Fibroblast of upper back skin (primary cell): ENCODE measurements at places on chromosomes 6 and 20.

DNA sequence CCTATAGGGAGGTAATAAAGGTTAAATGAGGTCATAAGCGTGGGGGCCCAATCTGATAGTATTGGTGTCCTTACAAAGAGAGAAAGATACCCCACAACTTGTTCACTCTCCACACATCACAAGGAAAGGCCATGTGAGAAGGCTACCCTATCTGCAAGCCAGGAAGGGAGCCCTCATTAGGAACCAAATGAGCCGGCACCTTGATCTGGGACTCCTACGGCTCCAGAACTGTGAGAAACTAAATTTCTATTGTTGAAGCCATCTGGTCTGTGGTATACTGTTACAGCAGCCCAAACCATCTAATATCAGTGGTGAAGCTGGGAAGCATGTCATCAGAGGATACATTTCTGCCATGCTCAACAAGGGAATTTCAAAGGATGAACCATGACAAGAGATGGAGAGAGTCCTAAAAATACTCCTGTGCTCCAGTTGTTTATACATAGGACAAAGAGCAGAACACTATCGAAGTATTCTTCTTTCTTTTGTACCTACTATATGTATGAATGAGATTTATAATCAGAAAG, 10.4 kb downstream of the COX7A2 start:
- DNase-seq = no peak

GRCh38 chr6:52728394-52728793, 34.9 kb downstream of the GSTA2 start:
- no peak for DNase-seq

GRCh38 chr20:23691675-23692074, 2.8 kb upstream of the CST4 start:
- DNase-seq = no peak

DNA sequence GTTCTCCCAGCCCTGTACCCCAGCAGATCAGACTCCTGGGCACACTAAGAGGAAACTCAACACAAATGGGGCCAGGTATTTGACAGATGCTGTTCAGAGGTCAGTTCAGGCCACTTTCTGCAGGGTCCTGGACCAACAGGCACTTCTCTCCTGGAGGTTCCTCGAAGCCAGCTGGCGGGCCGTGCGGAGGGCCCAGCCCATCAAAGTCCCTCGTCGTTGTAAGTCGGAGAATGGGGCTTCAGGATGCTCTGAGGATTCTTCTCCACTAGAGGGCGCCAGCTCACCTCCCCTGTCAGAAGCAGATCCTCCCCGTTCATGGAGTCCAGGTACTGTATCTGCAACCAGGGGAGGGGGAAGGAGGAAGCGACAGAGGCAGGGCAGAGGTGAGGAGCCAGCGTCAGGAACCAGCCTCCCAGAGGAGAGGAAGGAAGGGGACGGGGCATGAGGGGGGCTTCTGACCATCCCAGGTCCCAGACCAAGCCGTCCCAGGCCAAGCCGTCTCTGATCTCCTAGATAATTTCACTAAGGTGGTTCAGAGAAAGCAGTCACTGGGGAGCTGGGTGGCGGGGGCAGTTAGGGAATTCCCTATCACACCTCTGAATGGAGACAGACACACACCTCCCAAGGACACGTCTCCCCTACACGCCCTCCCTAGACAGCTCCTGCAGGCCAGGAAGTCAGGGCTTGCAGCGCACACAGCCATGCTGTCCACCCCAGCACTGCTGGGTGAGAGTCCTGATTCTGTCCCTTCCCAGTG, 11.7 kb upstream of the FAM83C start:
- peak; percentile 90 for DNase-seq

DNA sequence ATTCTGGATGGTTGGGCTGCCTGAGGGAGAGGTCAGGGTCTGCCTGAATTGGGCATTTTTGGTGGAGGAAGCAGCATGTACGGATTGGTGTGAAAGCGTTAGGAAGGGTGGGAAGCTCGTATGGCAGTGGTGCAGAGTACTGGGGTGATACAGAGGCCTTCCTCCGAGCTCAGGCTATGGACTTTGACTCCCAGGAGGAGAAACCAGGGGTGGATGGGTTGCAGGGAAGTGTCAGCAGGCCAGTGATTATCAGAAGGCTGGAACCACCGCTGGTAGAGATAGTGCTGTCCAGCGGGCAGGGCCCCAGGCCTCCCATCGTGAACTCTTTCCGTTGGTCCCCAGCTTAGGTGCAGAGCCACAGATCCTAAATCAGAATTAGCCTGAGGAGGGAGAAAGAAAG, 5.3 kb downstream of the WFDC5 start:
- DNase-seq = no peak

DNA sequence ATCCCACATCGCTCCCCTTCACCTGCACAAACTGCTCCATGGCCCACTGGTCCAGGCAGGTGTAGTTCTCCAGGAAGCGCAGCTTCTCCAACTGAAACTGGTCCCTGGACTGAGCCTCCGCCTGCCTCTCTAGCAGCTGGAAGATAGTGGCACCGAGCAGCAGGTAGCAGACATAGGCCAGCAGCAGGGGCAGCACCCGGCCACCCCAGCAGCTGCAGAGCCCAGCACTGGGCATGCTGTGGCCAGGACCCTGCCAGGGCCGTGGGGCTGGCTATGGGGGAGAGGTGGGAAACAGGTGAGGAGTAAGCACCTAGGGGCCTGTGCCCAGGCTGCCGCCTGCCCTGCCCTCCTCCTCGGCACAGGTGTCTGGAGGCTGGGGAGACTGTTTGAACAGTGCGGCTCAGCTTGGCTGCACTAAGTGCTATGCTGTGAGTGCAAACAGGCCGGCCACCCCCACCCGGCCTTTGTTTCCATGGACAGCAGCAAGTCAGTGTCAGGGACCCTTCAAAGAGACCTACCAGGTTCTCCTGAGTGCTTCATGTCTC, at the start of gene KCNK16:
Gene KCNK16, minus strand, starts transcription at position 397 of the 545 bp plus-strand sequence. Its CDS starts 162 bp downstream, at position 235.
- no peak for DNase-seq

DNA sequence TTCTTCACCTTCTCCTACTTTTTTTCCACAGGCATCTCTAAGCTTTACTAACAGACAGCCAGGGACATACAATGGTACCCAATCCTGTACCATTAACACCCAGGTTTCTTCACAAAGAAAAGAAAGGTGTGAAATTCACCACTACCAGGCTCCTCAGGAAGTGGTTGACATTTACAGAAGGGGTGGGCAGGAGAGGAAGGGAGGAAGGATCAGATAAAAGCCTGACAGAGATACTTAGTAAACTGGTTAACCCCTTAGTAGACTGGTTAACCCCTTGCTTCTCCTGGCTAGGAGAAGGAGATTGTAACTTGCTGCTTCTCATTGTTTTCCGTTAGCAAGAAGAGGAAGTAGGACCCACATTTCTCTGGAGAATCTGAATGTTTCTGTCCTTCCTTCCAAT, 7.2 kb downstream of the SAMD3 start:
- no peak for DNase-seq

DNA sequence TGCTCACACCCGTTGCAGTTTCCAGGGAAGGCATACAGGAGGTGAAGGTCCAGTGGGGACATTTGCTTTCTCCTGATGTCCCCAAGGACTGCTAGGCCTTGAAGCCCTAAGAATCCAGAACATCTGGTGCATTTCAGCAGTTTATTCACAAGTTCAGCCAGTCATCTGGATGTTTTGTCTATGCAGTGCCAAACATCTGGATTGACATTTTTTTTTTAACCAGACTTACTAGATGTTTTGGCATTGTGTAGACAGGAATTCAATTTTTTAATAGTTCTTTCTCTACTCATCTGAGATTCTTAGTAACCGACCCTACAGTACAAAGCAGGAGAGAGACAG, 256.2 kb downstream of the CLIC5 start:
- DNase-seq = peak; percentile 69

DNA sequence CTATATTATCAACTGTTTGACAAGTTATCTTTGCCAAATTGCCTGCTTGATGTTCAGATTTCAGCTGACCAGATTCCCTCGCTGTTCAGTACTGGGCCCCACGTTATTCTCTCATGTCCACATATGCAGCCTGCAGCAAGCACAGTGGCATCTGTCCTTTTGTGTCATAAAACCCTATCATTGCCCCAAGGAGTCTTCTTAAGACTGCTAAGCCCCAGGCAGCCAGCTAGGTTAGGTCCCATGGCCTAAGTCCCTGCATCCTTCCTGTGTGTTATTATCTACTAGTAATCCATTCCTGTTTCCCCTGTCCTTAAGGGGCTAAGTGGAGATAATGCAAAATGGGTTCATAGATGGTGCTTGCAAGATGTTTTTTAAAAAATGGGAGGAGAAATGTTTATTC, 7.2 kb downstream of the KDM1B start:
- DNase-seq = no peak

DNA sequence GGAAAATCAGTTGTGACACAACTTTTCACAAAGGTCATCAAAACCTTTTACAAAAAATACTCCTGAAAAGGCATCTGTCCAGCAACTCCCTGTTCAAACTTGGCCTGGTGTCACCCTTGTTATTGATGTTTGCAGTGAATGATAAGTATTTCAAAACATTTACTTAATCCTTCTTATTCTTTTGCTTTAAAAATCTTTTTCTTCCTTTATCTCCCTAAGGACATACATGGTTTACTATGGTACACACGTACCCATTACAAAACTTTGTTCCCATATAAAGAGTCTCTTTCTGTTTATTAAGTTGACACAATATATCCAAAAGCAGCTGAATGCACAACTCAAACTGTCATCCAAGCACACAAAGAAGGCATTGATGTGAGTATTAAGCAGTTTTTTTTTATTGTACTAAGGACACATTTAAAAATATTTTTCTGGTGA, 17.5 kb downstream of the GSTA2 start:
- no peak for DNase-seq

- no peak for DNase-seq
These were observed 388.6 kb upstream of the BTBD3 start for GRCh38 chr20:11529047-11529446.
